Esophagus mucosa (tissue), 1 donor: ENCODE measurements at places on chromosomes 5 and 9.

GRCh38 chr9:4678679-4679267, 596 bp upstream of the CDC37L1 start:
- ATAC-seq = no peak

DNA sequence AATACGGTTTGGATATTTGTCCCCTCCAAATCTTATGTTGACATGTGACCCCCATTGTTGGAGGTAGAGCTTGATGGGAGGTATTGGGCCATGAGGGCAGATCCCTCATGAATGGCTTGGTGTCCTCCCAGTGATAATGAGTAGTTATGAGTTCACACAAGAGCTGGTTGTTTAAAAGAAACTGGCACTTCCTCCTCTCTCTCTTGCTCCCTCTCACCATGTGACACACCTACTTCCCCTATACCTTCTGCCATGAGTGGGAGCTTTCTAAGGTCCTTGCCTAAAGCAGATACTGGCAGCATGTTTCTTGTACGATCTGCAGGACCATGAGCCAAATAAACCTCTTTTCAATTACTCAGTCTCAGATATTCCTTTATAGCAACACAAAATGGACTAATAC, 132.0 kb downstream of the PIK3R1 start:
- no peak for ATAC-seq

DNA sequence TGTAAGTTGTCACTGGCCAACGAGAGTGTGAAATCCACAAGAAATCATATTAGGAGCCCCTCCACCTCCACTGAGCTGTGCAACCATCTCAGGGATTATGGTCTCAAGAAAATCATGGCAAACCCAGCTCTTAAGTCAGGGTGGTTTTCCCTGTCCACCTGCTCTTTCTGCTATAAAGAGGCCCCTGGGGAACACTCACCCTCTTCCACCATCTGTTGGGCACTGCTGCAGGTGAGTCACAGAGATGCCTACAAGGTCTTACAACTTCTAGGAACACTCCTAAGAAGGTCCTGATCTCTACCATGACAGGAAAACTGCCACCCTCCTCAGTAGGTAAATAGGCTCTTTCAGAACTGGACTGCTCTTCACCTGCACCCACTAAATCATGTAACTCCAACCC, 61.8 kb downstream of the DRD1 start:
- no peak for ATAC-seq

DNA sequence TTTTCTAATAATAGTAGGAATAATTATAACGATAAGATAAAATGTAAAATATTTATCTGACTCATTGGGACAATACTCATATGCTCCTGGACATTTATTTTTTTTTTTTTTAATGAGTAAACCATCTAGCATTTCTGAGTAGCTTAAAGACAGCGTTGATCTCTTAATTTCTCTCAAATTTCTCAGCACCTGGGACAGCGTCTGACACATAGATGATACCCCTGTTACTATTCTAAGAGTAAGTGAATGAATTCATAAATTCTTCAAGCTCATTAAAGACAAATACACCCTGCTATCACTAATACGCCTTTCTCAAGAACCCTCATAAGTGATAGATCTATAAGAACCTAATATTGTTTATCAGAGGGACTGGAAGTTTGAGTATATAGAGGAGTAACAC, 12.0 kb upstream of the HTR4 start:
- ATAC-seq = no peak

DNA sequence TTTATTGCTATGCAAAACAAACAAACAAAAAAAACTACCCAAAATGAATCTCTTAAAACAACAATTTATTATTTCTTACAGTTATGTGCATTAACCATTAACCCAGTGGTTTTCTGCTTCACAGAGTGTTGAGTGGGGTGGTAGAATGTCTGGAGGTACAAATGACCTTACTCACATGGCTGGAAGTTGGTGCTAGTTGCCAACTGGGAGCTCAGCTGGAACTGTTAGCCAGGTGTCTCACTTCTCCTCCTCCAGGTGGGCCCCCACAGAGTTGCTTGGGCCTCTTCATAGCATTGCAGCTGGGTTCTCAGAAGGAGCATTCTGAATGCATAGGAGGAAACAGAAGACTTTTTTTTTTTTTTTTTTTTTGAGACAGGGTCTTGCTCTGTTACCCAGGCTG, 10.5 kb upstream of the B4GALT1 start:
- ATAC-seq = no peak

GRCh38 chr5:83776437-83777031, 55.9 kb upstream of the HAPLN1 start:
- ATAC-seq = no peak
